ENCODE measurements at places on chromosomes 6 and 20.

DNA sequence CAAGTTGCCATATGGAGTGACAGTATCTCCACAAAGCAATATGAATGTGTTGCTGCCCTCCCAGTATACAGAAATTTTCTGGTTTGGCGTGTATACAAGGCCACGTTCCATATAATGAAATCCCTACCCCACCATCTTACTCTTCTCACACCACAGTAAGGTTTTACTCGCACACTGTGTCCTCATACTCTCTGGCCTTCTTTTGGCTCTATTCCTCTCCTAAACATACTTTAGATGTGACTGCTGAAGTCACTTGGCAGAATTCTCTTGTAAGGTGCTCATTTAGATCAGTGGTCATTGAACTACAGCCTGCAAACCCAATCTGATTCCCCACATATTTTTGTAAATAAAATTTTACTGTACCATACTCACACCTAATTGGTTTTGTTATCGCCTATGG lies 123.2 kb downstream of the RFPL4B start:
- DNase-seq = no peak

DNA sequence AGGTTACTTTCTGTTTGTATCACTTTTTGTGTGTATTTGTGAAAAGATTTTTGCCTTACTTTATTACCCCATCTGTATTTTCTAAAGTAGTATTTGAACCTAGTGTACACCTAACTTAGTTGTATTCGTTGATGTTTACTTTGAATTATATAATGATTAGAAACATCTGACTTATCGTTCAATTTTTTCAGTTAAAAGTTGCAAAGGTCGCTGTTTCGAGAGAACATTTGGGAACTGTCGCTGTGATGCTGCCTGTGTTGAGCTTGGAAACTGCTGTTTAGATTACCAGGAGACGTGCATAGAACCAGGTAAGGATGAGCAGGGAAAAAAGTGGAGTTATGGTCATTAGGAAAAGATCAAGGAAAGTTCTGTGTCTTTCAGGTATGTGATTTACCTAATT lies 42.0 kb downstream of the ENPP1 start:
- no peak for DNase-seq

DNA sequence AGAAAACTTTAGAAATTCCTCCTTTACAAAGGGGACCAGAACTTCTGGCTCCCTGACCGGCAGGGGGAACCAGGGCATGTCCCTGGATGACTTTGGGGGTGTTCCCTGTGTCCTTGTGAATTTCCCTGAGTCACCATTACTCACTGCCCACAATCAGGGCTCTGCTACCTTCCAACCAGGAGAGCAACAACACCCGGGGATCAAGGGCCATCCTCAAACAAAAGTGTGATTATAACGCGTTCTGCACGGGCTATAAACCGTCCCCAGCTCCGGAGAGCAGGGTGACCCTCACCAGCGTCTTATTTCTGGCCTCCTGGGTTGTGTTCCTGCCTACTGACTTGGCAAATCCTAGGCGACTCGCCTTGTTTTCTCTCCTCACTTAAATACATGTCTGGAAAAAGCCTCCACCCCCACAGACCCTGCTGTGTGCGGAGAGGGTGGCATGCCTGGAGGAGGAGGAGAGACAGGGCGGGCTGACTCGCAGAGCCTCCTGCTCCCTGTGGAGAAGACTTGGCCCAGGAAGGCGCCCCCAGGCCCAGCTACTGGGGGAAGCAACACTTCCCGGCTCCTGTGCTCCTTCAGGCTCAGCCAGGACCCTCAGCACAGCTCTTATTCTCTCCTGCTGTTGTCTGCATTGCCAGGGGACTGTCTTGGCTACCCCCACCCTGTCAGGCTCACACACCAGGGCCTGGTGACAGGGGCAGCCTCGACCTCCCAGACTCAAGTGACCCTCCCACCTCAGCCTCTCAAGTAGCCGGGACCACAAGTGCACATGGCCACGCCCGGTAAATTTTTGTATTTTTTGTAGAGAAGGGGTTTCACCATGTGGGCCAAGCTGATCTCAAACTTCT lies 54.1 kb downstream of the FGD2 start:
- peak; percentile 19 for DNase-seq

DNA sequence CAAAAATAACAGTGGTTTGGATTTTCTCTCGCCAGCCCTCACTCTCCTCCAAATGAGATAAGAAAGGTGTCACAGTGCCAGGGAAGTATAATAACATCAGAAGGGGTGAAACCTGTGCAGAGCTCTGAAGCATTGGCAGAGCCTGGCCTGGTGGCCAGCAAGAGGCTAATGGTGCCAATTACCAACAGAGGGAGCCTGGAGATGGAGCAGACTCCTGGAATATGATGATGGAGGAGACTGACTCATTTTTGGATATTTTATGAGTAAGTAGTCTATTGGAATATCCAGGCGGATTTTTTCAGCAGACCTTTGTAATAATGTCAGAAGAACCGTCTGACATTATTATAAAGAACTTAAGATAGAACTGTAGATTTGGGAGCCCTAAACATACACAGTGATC lies 442.6 kb upstream of the MARCKS start:
- DNase-seq = peak; percentile 6

GRCh38 chr6:135274561-135275293 lies 93.6 kb downstream of the MYB start:
- peak; percentile 22 for DNase-seq

DNA sequence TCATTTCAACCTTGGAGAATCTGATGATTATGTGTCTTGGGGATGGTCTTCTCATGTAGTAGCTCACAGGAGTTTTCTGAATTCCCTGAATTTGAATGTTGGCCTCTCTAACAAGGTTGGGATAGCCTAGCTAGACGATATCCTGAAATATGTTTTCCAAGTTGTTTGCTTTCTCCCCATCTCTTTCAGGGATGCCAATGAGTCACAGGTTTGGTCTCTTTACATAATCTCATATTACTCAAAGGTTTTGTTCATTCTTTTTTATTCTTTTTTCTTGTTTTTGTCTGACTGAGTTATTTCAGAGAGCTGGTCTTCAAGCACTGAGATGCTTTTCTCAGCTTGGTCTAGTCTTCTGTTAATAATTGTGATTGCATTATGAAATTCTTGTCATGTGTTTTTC lies 42.7 kb upstream of the COL9A1 start:
- DNase-seq = no peak

GRCh38 chr6:136945711-136946121 lies 23.6 kb downstream of the SLC35D3 start:
- peak; percentile 28 for DNase-seq

DNA sequence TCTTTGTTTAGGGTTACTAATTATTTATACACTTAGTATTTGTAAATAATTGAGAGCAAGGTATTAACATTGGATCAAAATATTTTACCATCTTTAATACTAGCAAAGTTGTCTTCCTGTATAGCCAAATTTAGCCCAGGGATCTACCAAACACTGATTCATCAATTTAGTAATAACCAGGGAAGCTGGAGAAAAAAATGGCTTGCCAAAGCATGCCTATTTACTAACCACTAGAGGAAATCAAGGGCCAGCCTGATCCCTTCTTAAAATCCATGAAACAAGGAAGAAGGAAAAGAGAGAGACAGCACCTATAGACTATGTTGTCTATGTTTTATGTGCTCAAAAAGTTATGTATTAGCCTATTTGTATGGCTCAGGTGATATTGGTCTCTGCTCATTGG lies 450.3 kb upstream of the GJE1 start:
- DNase-seq = no peak

DNA sequence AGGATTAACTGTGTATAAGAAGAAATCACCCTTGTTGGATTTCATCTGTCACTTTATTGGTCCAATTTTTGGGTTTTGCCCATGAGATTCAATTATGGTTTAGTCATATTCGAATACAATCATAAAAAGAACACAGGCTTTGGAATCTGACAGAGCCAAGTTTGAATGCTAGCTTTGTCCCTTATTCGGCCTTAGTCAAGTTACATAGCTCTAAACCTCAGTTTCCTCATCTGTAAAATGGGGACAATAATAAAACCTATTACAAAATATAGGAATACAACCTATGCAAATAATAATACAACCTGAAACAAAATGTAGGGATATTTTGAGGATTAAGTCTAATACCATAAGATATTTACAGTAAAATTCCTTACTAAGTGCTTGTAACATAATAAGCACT lies 57.7 kb downstream of the PRPH2 start:
- no peak for DNase-seq
